Body of pancreas (tissue), 4 donors: ENCODE measurements at places on chromosomes 3 and 15. TPM values are rescaled to one million over a fixed set of nuclear protein-coding genes. Genes with fewer than 3 reads are reported as not detected.

GRCh38 chr3:38036906-38037305 lies 2.1 kb upstream of the DLEC1 start:
- no peak overlapping the region for H3K27ac ChIP-seq
- peaks cover 9% of the 10 kb centered on the region for H3K4me1 ChIP-seq
- no peak for DNase-seq
- no peaks in the 10 kb centered on the region for H3K36me3 ChIP-seq
- no peak overlapping the region for H3K4me3 ChIP-seq
- H3K27me3 ChIP-seq: no peaks in the 10 kb centered on the region

DNA sequence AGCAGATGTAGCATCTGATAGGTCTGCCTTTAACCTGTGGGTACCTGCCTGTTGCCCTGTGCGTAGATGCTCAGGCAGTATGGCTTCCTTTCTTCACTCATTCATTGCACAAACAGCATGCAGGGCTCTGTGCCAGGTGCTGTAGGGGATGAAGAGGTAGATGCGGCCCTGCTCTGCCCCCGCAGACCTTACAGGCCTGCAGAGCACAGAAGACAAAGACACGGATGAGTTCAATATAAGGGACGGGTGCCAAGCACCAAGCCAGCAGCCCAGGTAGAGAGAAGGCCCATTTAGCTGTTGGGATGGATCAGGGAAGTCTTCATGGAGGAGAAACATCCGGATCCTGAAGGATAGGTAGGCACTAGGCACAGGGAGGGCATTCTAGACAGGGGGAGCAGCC lies 69.4 kb downstream of the AAGAB start:
- H3K36me3 ChIP-seq: peaks cover 16% of the 10 kb centered on the region
- H3K4me3 ChIP-seq: no peak overlapping the region
- no peak for DNase-seq
- peaks cover 21% of the 10 kb centered on the region for H3K4me1 ChIP-seq

DNA sequence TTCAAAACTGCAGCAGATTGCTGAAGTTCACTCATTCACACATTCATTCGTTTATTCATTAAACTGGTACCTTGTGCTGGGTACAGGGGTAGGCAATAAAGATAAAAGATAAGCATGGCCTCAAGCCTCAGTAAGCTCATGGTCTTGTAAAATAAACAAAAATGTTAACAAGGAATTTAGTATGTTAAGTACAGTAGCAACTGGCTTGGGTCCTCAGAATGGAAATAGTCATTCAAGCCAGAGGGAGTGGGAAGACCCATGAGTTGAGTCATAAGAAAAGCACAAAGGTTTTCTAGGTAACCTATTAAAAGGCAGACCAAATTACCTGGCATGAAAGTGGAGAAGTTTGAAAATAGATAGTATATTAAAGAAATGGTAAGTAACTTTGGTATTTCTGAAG lies 163.3 kb downstream of the CDIN1 start:
- DNase-seq: no peak
- H3K27me3 ChIP-seq: no peaks in the 10 kb centered on the region
- H3K27ac ChIP-seq: no peak overlapping the region
- no peak overlapping the region for H3K4me3 ChIP-seq
- no peaks in the 10 kb centered on the region for H3K4me1 ChIP-seq

DNA sequence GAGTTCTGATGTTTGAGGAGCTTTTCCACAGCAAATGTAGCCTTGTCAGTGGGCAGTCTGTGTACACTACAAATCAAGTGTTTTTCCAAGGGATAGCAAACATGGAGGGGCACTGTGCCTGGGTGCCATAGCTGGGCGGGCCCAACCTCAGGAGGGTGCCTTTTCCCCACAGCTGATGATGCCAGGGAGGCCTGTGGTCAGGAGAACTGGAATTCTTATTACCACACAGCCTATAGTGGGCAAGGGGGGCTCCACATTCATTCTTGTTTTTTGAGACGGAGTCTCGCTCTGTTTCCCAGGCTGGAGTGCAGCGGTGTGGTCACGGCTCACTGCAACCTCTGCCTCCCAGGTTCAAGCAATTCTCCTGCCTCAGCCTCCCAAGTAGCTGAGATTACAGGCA lies 41.8 kb downstream of the SYNM start:
- no peaks in the 10 kb centered on the region for H3K27me3 ChIP-seq
- H3K36me3 ChIP-seq: no peaks in the 10 kb centered on the region
- no peak overlapping the region for H3K4me3 ChIP-seq
- H3K27ac ChIP-seq: no peak overlapping the region
- peaks cover 11% of the 10 kb centered on the region for H3K4me1 ChIP-seq
- DNase-seq: no peak

Gene PRR23C
- not detected for total RNA-seq
